ENCODE measurements at places on chromosomes 2 and 18.

- DNase-seq, result no peak
Measured at GRCh38 chr18:31612124-31612523, 20.4 kb downstream of the TTR start.

DNA sequence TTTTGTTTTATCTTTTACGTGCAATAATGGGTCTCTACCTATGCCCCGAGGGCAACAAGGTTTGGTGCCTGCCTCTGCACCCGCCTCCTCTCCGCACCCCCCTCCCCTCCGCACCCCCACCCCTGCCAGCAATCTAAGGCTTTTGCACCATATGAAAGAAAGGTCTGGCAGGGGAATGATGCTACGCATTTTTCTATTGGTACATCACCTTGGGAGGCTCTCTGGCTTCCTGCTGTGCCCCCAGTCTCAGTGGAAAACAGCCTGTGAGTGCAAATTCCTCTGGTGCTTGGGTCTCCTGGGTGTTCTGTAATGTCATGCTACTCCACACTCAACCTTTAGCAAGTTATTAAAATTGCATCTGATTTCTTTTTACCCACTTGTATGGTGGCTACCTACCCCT, 161.3 kb upstream of the SMAD7 start:
- DNase-seq, result no peak

DNA sequence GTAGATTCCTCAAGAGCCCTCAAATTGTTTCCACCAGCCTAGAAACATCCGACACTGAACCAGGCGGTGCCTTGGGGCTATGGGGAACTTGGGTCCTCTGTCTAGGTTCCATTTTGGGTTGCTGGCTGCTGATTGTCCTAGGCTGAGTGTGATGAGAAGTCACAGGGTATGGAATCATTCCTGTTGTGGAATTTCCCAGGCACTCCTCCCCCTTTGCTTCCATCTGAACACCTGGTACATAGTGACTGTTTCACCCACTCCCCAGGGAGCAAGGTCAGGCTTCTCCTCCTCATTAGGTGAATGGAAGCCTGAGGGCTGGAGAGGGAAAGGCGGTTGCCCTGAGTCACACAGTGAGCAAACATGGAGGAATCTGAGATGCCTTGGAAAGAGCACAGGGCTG, 4.5 kb downstream of the KIF3C start:
- no peak for DNase-seq

DNA sequence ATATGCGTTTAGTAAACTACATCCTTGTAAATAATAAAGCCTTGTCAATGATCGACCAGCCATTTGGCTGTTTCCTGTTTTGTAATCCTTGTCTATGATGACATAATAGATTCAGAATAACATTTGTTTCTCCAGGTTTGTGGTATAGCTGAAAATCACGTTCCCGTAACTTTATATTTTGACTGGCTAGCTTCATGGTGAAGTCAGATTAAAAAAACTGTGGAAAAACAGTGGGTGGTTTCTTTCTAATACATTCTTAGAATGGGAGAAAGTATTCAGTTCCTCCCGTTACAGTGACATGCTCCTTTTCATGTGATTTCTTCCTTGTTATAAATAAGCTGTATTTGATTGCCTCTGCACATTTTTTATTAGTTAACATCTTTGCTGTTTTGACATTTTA, 366.9 kb downstream of the NYAP2 start:
- no peak for DNase-seq

DNA sequence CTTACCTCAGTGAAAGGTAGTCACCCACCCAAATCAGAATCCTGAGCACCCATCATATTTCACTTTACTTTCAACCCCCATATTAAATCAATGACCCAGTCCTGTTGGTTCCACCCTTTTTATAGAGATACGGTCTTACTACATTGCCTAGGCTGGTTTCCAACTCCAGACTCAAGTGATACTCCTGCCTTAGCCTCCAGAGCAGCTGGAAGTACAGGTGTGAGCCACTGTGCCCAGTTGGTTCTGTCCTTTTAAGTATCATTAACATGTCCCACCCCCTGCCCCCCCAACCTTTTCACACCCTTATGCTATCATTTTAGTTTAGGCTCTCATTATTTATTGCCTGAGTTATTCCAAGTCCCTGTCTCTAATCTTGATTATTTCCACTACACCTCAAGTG, 28.7 kb downstream of the MSH6 start:
- no peak for DNase-seq

DNA sequence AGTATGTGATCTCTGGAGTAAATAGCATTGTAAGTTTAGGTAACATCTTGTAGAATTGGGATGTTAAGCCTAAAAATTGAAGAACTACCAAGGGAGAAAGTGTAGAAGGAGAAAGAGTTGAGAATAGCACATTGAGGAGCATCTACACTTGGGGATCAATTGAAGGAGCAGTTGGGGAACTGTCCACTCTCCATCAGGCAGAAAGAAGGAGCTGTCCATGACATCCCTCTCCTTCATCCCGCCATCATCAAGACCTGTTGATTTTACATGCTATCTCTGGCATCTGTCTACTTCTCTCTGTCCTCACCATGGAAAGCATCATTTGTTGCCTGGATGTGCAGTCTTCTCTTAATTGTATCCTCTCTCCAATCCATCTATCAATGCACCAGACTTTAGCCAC, 87.8 kb downstream of the CCDC141 start:
- DNase-seq, result no peak

GRCh38 chr2:21333684-21334083, 209.9 kb downstream of the TDRD15 start:
- DNase-seq, result no peak

DNA sequence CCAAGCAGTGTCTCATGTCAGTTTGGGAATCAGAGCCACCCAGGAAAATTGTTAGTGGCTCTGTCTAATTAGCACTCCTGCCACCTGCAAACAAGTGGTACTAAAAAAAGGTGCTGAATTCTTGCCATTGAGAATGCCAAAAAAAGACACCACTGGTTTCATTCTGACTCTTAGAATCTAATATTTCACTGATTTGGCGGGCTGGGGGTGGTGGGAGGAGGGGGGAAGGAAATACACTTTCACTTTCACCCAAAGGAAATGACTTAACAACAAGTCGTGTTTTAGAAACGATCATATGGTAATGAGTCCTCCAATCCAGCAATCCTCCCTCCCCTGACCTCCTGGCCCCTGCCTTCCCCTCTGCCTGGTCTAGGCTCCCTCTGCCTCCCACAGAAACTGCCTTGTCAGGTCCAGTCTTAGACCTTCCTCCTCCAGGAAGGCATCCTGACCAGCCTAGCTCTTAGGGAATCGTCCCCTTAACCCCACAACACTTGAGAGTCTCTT, 4.4 kb upstream of the KLHL29 start:
- DNase-seq, result peak; percentile 22

DNA sequence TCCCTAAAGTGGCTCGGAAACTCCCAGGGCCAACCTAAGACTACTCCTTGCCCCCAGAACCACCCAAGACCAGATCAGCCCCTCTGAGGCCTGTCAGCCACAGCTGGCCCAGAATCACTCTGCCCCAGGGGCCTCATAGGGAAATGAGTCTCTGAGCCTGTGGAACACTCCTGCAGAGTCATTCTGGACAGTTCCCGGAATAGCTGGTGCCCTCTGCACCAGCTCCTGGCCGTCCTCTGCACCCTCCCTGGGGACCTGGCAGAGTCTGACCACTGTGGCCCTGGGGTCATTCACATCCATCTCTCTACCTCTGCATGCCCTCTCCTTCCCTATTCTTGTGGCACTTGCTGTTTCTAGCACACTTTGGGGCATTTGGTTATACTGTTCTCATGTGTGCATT, 14.6 kb upstream of the TMEM214 start:
- DNase-seq, result no peak

DNA sequence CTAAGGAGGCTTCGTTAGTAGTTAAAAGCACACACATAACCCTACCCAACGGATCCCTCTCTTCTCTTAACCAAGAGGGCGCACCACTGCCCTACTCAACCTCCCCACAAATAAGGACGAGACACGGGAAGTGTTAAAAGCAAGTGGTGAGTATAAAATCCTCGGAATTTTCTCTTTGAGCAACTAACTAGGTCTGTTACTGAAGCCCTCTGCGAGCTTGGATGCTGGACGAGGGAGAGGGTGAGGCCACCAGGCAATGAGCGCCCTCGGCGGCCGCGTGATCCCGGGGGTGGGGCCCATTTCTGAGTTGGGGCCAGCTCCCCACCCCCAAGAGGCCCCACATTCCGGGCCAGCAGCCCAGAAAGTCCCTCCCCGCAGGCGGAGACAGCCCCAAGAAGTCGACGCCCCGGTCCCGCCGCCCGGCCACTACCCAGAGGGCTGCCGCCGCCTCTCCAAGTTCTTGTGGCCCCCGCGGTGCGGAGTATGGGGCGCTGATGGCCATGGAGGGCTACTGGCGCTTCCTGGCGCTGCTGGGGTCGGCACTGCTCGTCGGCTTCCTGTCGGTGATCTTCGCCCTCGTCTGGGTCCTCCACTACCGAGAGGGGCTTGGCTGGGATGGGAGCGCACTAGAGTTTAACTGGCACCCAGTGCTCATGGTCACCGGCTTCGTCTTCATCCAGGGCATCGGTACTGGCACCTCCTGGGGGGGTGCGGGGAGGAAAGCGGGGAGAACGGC, at the start of gene CYBRD1:
TSS of gene CYBRD1 (plus strand) at position 423 of the 736 bp plus-strand sequence. CDS start at position 495, 72 bp downstream.
- DNase-seq, result no peak

All from stimulated activated CD4-positive, alpha-beta T cell treated with anti-CD3 and anti-CD28 coated beads, TNF-alpha, amount 100 ng/mL, for 1 hour (primary cell).